ENCODE measurements at places on chromosomes 2 and 18. TPM values are rescaled to one million over a fixed set of nuclear protein-coding genes. Genes with fewer than 3 reads are reported as not detected.

Gene XDH
- 4.8 TPM for total RNA-seq

Gene SCLY
- total RNA-seq: 49.2 TPM

Gene GKN1
- not detected for total RNA-seq

Gene RAD51AP2
- 0.07 TPM for total RNA-seq

Gene GALM
- 46.3 TPM for total RNA-seq

Gene TMBIM1
- total RNA-seq: 137 TPM

Gene CREG2
- 0.65 TPM for total RNA-seq

Gene UNC50
- 39.3 TPM for total RNA-seq

Gene ZNF892
- total RNA-seq: 18.0 TPM

Gene KIF3C
- 42.3 TPM for total RNA-seq

Gene GAREM1
- 11.4 TPM for total RNA-seq

Gene NCL
- total RNA-seq: 589 TPM

Gene AGBL5
- 60.2 TPM for total RNA-seq

Gene RRM2
- 79.8 TPM for total RNA-seq

Gene CCDC102B
- total RNA-seq: 3.1 TPM

Gene RAX
- total RNA-seq: not detected

Gene UGT1A7
- total RNA-seq: not detected

Gene SCN3A
- total RNA-seq: 4.7 TPM

Gene C1GALT1C1L
- not detected for total RNA-seq

Gene POTEC
- total RNA-seq: not detected

Gene MAPK4
- total RNA-seq: 16.3 TPM

Measured in progenitor cell of endocrine pancreas (in vitro differentiated cells).